ENCODE measurements at places on chromosomes 7 and 10.
A peak's percentile ranks its signal among the peaks of the same experiment; 100 is the strongest.

GRCh38 chr7:67917437-67917755 is 920.8 kb downstream of the TYW1 start:
- no peak for DNase-seq

DNA sequence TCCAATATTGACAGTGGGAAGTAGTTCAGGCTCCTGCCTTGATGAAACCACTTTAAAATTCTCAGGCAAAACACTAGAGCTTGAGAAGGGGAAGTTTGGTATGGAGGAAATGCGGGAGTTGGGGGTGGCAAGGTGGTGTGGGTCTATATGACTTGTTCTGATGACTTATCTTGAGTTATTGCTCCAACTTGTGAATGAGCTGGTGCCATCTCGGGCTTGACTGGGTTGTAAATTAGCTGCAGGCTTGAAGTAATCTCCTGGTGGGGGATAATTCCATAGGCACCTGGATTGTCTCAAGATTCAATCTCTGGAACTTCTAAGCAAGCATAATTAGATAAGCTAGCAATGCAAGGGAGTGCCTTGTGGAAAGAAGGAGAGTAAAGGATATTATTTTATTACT is 29.0 kb downstream of the MRPL32 start:
- DNase-seq: no peak

DNA sequence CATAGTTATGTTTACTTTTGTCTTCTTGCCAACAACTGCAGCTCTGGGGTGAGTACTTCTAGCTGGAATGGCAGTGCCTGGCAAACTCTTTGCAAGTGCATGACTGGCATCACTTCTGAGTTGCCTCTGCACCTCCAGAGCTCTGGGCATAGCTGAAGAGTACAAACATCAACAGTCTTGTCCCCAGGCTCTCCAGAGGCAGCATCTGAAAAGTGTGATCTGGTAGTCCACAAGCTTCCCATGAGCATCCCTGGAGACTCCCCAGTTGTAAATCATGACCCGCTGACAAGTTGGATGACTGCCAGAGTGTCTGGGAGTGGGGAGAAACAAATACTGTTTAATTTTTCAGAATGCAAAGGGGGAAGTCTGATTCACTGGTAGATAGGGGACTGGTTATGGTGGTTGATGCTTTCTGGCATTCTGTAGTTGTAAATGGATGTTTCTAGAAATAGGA is 138.9 kb upstream of the CDK13 start:
- DNase-seq: no peak

DNA sequence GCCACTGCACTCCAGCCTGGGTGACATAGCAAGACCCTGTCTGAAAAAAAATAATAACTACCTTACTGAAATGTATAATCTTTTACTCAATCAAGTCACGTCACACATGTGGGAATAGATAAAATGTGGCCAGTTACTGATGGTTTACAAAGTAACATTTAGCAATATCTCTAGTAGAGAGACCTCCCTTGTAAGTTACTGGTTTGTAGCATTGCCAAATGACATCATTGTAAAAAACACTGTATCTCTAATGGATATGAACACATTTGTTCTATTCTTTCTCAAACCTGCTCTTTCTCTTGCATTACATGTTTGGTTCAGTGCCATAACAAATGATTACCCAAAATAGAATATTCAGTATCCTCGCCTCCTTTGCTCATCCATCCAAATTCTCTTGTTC is 18.8 kb downstream of the TET1 start:
- DNase-seq: no peak

DNA sequence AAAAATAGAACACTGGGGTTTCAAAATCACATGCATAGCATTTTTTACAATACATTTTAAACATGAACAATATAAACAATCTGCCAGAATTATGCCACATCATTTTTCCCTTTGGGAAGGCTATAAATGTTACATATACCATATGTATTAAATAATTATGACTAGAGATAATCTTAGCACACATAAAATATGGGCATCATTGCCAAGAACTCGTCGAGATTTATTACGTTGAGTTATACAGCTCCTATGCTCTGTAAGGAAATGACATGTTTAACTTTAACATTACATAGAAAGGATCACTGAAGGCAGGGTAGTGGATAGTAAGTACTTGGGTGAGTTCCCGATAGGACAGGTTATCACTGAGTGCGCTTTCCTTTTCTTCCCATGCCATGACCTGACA is 267.8 kb downstream of the PARD3 start:
- no peak for DNase-seq

DNA sequence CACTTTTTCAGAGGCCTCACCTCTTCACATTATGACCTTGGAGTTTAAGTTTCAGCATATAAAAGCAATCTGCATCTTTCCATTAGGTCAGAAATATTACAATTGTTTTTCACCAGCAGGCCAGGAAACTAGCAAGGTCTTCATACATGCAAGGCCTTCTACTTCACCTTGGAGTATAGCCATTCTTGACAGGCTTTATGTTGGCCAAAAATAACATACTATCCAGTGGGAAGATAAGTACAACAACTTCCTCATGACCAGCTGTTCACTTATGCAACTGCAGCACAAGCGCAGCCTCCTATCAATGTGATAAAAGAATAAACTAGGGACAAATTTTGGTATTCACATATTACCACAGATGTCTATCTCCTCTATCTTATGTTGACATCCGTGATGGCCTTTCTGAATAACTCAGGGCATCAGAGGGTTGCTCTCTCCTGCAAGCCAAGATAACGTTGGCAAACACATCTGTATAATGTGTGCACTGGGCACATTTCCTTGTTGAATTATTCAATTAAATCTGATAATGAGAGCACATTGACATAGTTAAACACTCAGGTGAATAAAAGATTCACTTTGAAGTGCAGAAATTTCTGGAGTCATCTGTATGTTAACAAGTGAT is 239.8 kb downstream of the FZD1 start:
- no peak for DNase-seq

- DNase-seq: peak; percentile 50
Measured at GRCh38 chr7:2934211-2934731, 90.2 kb upstream of the GNA12 start.

GRCh38 chr7:18552943-18553604 is 57.5 kb downstream of the HDAC9 start:
- DNase-seq: no peak

DNA sequence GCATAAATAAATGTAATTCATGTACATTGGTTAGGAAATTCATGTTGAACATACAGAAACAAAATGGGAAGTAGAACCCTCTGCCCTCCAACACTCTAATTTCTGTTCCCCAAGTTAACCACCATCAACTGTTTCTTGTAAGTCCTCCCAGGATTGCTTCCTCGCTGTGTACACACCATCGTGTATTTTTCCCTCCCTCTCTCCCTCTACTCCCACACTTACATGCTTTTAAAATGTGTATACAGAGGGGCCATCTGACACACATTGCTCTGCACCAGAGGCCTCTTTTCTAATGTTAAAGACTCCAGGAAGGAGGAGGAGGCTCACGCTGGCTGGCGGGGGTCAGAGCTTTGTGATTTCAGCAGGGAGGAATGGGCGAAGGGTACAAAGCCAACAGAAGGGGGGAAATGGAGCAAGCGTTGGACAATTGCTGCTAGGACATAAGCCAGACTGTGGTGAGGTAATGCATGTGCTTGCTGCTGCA is 1.9 kb upstream of the EPHA1 start:
- no peak for DNase-seq

DNA sequence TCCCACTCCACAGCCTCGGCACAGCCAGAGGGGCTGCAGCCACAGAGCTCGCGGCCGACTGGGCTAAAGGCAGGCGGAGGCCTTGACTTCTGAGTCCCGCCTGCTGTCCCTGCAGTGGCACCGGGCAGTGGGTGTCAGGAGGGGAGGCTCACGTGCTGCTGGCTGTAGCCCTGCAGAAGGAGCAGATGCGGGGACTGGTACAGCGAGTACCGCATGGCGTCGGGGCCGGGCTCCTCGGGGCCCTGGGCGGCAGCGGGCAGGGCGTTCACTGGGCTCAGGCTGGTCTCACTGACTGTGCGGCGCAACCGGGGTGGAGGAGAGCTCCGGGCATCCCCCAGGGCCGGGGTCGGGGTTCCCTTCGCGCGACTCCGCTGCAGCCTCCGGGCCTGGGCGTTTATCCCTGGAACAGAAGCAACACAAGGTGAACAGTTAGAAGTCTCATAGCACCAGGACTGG is 25.6 kb downstream of the PAPOLB start:
- no peak for DNase-seq

DNA sequence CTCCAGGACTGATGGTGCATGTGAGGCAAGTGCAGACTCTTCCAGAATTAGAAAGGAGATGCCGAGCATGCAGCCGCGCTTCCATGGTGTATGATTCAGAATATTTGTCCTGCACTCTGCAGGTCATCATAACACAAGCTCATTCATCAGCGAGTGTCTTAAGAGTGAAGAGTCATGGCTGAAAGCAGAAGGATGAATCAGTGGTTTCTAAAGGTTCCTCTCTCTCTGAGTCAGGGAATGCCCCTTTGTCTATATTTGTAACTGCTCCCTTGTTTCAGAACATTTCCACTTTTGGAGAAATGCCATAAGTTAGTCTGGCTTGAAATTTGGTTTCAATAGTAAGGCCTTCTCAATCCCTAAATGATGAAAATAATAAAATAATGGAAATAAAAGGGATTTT is 52.3 kb downstream of the HECW1 start:
- no peak for DNase-seq

DNA sequence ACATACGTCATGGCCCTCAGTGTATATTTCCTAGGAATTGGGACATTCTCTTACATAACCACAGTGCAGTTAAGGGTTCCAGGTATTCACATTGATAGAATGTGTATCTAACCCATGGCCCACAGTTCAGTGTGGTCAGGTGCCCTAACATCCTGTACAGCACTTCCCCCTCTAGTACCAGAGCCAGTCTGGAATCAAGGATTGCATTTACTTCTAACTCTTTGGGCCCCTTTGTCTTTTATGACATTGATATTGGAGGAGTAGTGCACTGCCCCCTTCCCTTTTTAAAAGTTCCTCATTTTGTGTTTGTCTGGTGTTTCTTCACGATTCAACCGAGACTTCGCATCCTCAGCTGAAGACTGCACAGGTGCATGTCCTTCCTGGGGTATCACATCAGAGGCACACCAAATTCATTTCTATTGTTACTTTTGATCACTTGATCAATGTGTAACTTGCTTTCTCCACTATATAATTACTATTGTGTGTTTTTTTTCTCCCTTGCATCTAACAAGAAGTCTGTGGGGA is 22.4 kb upstream of the NPFFR1 start:
- DNase-seq: no peak

GRCh38 chr10:17290226-17290625 is 62.2 kb downstream of the VIM start:
- no peak for DNase-seq

- DNase-seq: no peak
Measured at GRCh38 chr7:94656658-94656924, 658 bp upstream of the SGCE start.

DNA sequence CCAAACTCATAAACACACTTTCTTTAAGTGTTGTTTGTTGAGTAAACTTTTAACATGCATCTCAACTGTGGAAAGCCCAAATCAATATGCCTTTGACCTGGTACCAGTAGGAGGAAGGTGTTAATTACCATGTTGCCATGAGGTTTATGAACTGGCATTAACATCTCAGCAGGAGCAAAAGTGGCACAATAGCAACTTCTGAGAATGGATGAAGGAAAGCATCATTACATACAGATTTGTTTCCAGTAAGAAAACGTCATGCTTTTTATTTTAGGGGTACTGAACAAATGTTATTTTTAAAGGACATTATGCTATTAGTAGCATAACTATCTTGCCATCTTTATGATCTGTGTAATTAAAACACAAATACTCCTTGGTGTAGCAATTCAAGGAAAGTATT is 51.1 kb downstream of the ARMC3 start:
- no peak for DNase-seq

- no peak for DNase-seq
Measured at GRCh38 chr10:115801992-115802391, 471.0 kb downstream of the GFRA1 start.

DNA sequence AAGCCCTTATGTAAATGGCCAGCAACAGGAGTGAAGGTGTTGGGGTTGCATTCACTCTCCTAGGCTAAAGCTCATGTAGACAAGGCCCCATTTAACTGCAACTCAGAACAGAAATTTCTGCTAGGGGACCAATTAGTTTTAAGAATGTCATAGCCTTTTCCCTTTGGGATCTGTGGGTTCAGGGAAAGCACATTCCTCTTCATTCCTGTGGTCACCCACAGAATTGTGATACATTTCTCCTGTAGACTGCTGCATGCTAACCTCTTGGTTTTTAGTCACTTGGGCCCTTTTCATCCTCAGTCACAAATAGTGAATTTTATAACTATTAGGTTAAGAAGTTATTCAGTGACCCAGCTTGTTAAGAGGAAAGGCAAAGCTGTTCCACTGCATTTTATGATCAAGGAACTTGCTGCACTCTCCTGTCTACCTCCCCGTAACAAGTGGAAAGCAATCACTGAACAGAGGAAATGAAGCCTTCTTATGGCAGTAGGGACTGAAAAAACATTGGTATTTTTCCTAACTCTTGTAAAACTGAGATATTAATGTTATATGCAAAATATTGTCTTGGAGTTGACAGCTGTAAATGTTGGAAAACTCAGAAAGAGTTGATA is 124.9 kb downstream of the SND1 start:
- DNase-seq: no peak

- DNase-seq: no peak
Measured at GRCh38 chr10:71990706-71991269, 26.6 kb downstream of the CHST3 start.

DNA sequence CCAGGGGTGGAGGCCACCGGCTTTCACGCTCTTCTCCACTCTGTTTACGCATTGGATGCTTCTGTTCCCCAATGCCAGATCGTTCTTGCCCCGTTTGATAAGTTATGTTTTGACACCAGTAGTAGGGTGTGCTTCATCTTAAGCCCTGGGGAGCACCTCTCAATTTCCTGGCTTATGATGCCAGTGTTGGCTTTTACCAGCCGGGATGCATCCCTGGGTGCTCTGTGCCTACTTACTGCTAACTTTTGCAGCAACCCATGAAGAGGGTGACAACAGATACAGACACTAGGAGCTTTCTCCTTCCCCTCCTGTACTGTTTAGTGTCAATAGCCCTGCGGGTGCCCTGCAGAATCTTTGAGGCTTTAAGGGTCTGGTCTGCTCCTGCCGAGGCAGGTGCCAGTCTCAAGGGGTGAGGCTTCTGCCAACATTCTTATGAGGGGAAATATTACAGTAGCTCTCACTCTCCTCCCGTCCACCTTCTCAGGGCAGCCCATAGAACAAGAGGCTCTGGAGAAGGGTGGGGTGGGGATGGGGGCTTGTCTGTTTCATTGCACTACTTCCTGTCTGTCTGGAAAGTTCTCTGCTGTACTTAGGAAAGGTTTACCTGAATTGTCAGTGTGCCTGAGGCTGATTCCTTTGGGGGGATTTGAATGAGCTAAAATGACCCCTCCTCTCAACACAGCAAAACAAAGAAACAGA is 23.3 kb downstream of the ADCY1 start:
- no peak for DNase-seq

- DNase-seq: no peak
Measured at GRCh38 chr7:47283497-47284131, 298.3 kb downstream of the TNS3 start.

- no peak for DNase-seq
Measured at GRCh38 chr7:22316914-22317313, 40.0 kb downstream of the RAPGEF5 start.

GRCh38 chr7:31476073-31476745 is 37.7 kb upstream of the ITPRID1 start:
- no peak for DNase-seq
